ENCODE measurements at places on chromosomes 11 and 22.

- no peak for DNase-seq
Measured at GRCh38 chr11:69155302-69156234, at the start of gene SMIM38. Gene SMIM38, plus strand, starts transcription at chr11:69155935. Its CDS starts 1,912 bp downstream, at chr11:69157847.

- DNase-seq, result no peak
Measured at GRCh38 chr11:44789496-44789895, 62.7 kb downstream of the TSPAN18 start.

DNA sequence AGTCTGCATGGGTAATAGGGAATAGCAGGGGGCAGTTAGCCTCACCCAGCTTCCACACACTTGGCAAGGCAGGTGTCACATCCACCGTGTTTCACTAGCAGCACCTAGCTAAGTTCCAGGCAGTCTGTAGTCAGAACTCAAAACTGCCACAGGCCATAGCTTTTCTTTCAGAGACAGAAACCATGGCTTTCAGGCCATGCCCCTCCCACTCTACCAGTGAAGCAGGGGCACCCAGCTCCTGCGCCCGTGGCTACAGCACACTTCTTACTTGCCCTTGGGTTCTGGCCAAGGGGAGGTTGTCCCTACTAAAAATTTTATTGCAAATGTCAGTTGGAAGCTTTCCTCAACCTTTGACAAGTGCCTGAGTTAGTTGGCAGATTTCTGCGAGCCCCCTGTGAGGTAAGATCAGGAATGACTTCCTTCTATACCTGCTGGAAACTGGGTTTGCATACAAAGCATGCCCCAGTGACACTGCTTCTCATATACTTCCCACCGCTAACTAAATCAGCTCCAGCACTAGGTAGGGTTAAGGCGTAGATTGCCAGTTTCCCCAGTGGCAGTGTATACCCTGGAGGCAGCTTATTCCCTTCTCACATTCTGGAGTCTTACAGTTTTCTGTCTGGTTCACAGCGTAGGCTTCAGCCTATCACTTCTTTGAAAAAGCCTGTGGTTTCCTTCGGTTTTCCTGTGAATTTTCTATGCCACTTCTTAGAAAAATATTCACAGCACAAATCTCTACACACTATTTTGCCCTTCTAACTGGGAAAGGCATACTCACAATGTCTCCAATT lies 139.0 kb upstream of the LUZP2 start:
- DNase-seq, result no peak

DNA sequence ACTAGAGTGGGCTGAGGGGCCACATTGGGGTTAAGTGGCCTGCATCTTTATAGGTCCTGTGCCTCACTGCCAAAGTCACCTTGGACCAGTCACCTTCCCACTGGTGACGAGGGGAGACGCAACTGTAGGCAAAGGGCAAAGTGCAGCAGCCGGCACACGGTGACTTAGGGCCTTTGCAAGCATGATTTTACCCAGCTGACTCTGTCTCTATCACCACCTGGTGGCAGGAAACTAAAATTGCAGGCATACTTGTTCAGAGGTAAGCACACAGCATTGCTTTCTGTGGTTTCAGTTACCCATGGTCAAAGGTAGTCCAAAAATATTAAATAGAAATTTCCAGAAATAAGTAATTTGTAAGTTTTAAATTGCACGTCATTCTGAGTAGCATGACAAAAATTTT lies 1164.4 kb downstream of the BRD1 start:
- no peak for DNase-seq

GRCh38 chr11:16771350-16772140 lies 33.1 kb downstream of the C11orf58 start:
- no peak for DNase-seq

GRCh38 chr11:67432655-67433349 lies 4.5 kb downstream of the RPS6KB2 start:
- DNase-seq, result no peak

- DNase-seq, result no peak
Measured at GRCh38 chr11:111946499-111946898, 9.4 kb downstream of the DIXDC1 start.

Measured in stimulated activated CD8-positive, alpha-beta memory T cell treated with anti-CD3 and anti-CD28 coated beads, Interleukin-4, amount 100 ng/mL, for 4 hours (primary cell).